Activated CD4-positive, alpha-beta T cell treated with anti-CD3 and anti-CD28 coated beads, Interleukin-10, Interleukin-2, amounts not matched to agents 100 ng/mL and 50 ng/mL, durations not matched to agents 16 hours and 8 hours (primary cell): ENCODE measurements at places on chromosomes 7 and 10.
A peak's percentile ranks its signal among the peaks of the same experiment; 100 is the strongest.

- no peak for DNase-seq
Observed at GRCh38 chr10:71990706-71991269, 26.6 kb downstream of the CHST3 start.

GRCh38 chr10:15719049-15719898 is 448 bp downstream of the ITGA8 start:
- no peak for DNase-seq

- no peak for DNase-seq
Observed at GRCh38 chr10:43904301-43904700, 255.6 kb upstream of the ZNF32 start.

- no peak for DNase-seq
Observed at GRCh38 chr7:115217373-115217772, 295.5 kb downstream of the MDFIC start.

- DNase-seq: no peak
Observed at GRCh38 chr10:78746155-78746763, 322.5 kb upstream of the ZMIZ1 start.

GRCh38 chr7:38594949-38595348 is 36.2 kb downstream of the AMPH start:
- no peak for DNase-seq

DNA sequence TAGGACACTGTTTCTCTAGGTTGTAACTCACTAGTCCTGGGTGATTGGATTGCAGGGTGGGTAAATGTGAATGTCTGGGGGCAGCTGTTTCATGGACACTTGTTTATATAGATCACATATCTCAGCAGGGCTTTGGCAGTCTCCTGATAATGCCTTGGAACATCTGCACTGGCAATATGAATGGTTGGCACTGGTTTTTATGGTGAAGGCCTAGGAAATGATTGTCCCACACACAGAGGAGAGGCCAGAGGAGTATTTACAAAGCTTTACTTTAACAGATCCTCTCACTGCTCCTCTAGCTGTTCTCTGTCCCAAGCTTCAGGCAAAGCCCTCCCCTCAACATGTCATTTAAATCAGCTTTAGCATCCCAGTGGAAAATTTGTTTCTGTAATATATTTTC is 171.3 kb upstream of the STEAP4 start:
- no peak for DNase-seq

GRCh38 chr10:98312822-98313221 is 44.8 kb upstream of the LOXL4 start:
- no peak for DNase-seq

DNA sequence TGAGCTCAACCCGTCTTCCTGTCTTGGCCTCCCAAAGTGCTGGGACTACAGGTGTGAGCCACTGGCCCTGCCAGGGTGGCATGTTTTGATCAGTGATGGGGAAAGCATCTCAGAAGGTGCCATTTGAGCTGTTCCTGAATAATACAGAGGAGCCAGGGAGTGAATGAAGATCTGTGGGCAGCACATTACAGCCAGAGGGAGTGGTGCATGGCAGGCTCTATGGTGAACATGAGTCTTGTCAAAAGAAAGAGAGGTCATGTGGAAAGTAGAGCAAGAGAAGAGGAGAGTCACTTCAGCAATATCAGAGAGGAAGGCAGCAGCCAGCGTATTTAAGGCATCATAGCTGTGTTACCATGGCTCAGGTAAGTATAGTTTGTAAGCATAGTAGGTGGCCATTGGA is 275.7 kb upstream of the LRGUK start:
- no peak for DNase-seq

DNA sequence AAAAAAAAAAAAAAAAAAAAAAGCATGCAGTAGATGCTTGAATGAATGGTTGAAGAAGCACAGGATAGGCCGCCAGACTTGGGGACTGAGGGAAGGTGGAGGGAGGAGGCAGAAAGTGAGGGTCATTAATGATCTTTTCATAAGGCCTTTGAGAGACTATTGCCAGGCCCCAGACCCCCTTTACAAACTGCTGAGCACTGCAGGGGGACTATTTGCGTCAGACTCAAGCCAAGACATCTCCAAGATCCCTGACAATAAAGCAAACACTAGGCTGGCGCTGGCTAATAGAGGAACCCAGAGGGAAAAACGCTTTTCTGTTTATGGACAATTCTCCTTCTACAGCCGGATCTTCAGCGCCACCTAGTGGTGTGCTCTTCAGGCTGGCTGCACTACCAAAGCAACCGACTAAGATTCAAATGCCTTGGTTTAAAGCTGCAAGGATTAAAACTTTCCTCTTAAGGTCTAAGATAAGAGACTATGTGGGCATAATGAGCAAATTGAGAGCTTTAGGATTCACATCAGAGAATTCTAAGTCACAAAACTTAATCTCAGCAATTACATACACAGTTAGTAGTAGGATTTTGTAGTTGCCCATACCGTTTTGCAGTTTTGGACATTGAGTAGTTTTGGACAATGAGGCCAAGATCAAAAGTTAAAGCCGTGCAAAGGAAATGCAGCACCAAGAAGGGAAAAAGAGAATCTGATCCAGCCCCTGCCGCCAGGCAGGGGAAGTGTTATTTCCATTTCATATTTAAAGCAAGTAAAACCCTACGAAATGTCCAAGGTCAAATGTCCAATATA is 17.9 kb upstream of the AGK start:
- peak; percentile 68 for DNase-seq

DNA sequence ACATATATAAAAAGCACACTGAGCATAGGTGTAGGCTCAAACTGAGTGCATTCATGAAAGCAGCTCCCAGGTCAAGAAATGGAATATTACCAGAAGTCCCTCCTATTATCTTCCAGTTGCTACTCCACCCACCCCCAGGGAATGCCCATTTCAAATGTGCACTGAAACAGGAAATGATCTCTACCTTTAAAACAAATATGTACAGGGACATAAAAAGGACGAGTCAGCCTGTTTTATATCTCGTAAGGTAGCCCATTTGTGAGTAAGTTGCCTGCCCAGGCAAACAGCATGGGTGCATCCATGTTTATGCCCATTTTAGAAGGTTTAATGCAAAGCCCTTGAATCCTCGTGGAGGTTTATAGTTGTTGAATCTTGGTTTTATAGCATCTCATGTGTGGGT is 10.4 kb downstream of the FFAR4 start:
- no peak for DNase-seq

GRCh38 chr7:18828260-18828993 is 289.0 kb downstream of the TWIST1 start:
- no peak for DNase-seq

GRCh38 chr7:15720849-15721471 is 34.5 kb upstream of the MEOX2 start:
- peak; percentile 13 for DNase-seq

GRCh38 chr10:106900016-106900652 is 264.4 kb downstream of the SORCS1 start:
- no peak for DNase-seq
